ENCODE measurements at places on chromosomes 6 and 20.

DNA sequence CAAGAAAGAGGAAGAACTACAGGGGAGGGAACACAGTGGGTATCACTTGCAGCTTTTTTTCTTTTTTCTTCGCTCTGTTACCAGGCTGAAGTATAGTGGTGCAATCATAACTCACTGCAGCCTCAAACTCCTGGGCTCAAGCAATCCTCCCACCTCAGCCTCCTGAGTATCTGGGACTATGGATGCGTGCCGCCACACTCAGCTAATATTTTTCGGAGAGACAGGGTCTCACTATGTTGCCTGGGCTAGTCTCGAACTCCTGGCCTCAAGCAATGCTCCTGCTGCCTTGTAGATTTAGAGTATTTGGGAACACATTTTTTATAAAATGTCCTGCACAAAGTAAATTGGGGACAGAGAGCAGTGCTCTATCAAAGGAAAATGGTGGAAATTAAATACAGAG, 28.3 kb downstream of the PARD6B start:
- peak; percentile 6 for DNase-seq

DNA sequence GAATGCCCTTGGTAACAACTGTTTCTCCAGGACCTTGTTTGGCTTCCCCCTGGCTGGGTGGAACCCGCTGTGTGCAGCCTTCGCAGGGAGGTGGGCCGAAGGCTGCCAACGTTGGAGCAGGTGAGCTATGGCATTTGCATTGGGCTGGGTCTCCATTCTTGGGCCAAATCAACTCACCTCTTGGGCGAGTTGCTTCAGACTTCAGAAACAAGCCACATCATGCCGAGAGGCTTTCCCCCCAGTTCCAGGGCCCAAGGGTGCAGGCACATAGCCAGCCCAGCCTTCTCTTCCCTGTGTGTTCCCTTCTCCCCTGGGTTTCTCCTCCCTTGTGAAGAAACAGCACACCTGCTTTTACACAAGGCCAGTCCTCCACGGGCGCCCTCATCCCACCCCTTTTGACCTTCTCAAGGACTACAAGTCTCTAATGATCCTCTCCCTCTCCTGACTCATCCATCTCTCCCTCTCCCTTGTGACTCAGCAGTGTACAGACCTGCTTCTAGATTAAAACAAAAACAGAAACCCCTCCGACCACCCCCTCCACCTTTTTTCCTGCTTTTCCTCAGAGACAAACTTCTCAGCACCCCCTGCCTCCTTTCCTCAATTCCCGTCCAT, 41.6 kb downstream of the FAM209B start:
- no peak for DNase-seq

DNA sequence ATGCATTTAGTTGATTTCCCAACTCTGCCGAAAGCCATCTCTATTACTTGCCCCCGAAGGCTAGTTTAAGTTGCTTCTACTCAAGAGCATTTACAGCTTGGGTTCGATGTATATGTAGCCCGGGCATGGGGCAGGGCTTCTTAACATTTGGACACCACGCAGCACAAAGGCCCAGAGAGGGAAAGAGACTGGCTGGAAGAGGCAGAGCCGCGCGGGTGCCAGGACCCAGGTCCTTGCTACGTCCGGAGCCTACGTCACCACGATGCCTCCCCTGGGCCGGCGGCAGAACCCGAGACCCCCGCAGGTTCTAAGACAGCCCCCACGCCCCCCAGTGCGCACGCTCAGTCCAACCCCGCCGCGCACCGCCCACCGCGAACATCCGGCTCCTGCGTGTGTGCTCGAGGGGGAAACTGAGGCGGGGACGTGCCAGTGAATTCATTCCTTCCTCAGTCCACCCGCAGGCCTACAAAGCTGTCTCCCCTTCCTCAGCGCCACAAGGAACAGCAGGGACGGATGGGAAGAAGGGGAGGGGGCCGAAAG, 367 bp upstream of the PCIF1 start:
- peak; percentile 45 for DNase-seq

- no peak for DNase-seq
Observed at GRCh38 chr6:20696676-20697075, 162.4 kb downstream of the CDKAL1 start.

DNA sequence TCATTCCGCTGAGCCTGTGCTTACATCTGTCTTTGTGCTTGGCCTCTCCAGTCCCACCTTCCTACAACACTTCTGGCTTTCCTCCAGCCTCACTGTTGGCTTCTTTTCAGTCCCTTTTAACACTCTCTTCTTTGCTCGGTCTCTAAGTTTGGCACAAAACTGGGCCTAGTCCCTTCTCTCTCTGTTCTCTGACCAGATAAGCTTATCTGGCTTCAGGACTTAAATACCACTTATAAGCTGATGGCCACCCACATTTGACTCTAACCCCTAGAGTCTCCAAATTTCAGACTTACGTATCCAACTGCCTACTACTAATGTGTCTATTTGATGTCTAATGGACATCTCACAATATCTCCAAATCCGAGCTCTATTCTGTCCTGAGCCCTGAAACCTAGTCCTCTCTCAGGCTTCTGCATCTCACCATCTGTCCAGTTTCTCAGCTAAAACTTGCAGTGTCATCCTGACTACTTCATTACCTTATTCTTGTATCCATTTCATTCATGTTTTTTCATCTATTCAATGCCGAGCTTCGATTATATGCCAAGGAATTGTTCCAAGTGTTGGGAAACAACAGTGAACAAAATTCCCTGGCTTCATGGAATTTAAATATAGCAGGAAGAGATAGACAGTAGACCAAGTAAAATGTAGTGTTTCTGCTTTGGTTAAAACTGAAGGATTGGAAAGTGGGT, 40.1 kb downstream of the TBPL1 start:
- DNase-seq: no peak

DNA sequence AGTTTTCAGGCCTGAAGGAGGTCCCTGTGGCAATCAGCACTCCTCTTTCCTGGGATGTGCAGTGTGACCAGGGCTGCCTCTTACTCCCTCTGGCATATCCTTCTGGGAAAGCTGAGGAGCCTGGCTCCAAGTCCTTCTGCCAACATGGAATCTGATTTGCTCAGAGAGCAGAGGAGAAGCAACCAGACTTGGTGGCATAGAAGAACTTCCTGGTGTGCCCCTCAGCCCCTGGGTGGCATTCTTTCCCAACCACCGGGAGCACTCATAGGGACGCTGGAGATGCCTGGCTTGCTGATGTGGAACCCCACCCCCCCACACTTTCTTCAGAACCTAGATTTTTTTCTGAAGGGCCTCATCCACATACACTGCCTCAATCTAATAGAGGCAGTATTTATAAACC, 107.6 kb upstream of the TRAF3IP2 start:
- DNase-seq: no peak

Data from breast epithelium (tissue), 4 donors.